Natural killer cell (primary cell): ENCODE measurements at places on chromosomes 11 and 22.

DNA sequence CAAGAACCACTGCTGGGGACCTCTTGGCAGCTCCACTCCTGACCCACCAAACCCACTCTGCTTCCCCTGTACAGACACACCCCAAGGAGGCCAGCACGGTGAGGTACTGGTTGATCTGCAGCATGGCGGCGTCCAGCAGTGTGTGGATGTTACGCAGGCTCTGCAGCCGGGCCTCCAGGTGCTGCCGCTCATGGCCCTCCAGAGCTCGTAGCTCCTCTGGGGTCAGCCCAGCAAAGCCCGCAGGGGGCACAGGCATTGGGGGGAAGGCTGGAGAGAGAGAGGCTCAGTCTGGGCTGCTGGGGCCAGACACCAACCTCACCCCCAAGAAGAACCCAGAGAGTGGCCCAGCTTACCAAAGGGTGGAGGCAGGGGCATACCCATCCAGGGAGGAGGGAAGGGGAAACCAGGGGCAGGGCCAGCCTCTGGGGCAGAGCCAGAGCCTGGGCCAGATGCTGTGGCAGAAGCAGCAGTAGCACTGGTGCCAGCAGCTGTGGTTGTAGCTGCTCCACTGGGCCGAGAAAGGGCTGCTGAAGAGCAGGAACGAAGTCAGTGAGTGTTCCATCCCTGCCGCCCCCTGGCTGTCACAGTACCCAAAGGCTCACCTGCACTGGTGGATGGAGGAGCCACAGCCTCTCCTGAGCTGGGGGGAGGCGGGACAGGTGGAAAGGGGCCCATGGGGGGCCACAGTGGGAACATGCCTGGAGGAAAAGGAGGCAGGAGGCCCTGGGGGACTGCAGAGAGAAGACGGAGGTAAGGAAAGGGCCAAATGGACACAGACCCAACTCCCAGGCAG, 4.5 kb downstream of the SYVN1 start:
- peaks cover 42% of the 10 kb centered on the region for H3K4me1 ChIP-seq
- H3K27me3 ChIP-seq: no peaks in the 10 kb centered on the region
- H3K36me3 ChIP-seq: peaks cover 76% of the 10 kb centered on the region
- no peak overlapping the region for H3K27ac ChIP-seq
- DNase-seq: peak; percentile 6
- H3K4me3 ChIP-seq: no peak overlapping the region

- H3K27ac ChIP-seq: no peak overlapping the region
- no peaks in the 10 kb centered on the region for H3K27me3 ChIP-seq
Measured at GRCh38 chr11:61775606-61776554, 16.5 kb downstream of the TMEM258 start.

DNA sequence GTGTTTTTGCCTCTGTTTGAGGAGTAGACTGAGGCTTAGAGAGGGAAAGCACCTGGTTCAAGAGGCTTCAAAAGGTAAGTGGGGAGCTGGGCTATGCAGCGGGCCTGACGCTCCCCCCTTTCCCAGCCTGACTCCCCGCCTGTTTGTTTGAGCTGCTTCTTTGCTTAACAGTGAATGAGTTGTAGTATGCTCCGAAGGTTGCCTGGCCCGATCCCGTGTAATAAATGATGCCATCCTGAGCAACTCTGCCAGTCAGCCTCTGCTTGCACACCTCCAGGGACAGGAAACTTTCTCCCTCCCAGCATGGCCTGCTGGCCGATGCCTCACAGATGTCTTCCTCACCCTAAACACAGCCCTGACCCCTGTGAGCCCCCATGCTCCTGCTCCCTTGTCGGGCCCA, 45.5 kb upstream of the TTLL12 start:
- H3K27ac ChIP-seq: no peak overlapping the region
- no peak for DNase-seq
- H3K4me3 ChIP-seq: no peak overlapping the region
- H3K4me1 ChIP-seq: peaks cover 7% of the 10 kb centered on the region
- no peaks in the 10 kb centered on the region for H3K27me3 ChIP-seq

GRCh38 chr11:127059286-127059685, 58.7 kb upstream of the KIRREL3 start:
- no peaks in the 10 kb centered on the region for H3K4me1 ChIP-seq
- H3K27me3 ChIP-seq: no peaks in the 10 kb centered on the region
- no peak overlapping the region for H3K4me3 ChIP-seq
- H3K36me3 ChIP-seq: no peaks in the 10 kb centered on the region
- no peak for DNase-seq
- no peak overlapping the region for H3K27ac ChIP-seq

GRCh38 chr11:119919656-119920055, 190.7 kb upstream of the NECTIN1 start:
- no peak overlapping the region for H3K4me3 ChIP-seq
- H3K36me3 ChIP-seq: no peaks in the 10 kb centered on the region
- H3K27ac ChIP-seq: no peak overlapping the region
- H3K27me3 ChIP-seq: peaks cover 6% of the 10 kb centered on the region
- H3K4me1 ChIP-seq: no peaks in the 10 kb centered on the region

GRCh38 chr11:84780689-84781293, 846.4 kb downstream of the DLG2 start:
- no peaks in the 10 kb centered on the region for H3K36me3 ChIP-seq
- H3K27me3 ChIP-seq: no peaks in the 10 kb centered on the region
- no peak for DNase-seq
- no peak overlapping the region for H3K4me3 ChIP-seq
- no peaks in the 10 kb centered on the region for H3K4me1 ChIP-seq

DNA sequence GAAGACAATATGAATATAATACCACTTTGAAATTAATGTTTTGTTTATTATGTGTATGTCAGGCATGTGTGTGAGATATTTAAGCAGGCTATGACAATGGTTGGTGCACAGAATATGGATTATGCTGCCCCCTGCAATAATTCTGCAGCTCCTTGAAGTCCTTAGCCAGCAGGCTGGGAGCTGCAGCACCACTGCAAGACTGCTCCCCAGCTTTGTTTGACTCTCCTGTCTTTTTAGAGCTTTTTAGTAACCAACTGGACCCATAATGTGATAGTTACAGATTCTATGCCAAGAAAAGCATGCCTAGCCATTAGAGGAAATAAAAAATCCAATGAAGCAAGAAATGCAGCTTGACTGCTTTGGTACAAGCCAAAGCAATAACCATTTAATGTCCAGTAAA, 535.1 kb downstream of the TMEM135 start:
- H3K4me3 ChIP-seq: no peak overlapping the region
- DNase-seq: no peak
- no peaks in the 10 kb centered on the region for H3K36me3 ChIP-seq
- H3K4me1 ChIP-seq: no peaks in the 10 kb centered on the region

DNA sequence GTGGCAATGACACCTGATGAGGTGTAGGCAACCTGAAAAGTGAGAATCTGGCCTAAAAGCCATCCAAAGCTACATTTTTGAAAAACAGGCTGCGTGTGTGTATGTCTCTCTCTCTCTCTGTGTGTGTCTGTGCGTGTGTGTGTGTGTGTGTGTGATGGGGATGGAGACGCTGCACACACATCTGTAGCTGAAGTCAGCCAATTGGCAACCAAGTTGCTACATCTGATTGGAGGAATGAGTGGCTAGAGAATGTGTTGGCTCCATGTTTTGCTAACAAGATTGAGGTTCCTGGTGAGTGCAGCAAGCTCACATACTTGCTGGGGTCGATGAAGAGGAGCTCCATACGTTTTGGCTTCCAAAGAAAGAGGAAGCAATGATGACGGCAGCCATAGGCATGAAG, 311.4 kb upstream of the NCAM1 start:
- H3K4me1 ChIP-seq: no peaks in the 10 kb centered on the region
- H3K36me3 ChIP-seq: no peaks in the 10 kb centered on the region
- no peaks in the 10 kb centered on the region for H3K27me3 ChIP-seq

DNA sequence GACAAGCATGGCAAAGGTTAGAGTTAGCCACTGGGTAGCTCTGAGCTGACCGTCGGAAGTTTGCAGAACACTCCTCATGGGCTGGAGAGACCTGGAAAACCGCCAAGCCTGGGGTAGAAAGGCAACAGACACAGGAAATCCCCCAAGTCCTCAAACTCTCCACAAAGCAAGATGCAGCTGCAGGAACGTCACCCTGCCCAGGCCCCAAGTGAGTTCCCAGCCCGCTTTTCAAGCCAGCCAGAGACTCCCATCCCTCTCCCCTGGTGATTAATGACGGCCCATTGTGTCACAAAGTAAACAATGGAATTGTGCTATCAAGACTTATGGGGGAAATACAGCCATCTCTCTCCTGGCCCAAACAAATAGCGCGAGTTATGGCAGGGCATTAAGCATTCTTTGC, 633.0 kb downstream of the TBC1D22A start:
- no peak overlapping the region for H3K4me3 ChIP-seq
- no peaks in the 10 kb centered on the region for H3K36me3 ChIP-seq

DNA sequence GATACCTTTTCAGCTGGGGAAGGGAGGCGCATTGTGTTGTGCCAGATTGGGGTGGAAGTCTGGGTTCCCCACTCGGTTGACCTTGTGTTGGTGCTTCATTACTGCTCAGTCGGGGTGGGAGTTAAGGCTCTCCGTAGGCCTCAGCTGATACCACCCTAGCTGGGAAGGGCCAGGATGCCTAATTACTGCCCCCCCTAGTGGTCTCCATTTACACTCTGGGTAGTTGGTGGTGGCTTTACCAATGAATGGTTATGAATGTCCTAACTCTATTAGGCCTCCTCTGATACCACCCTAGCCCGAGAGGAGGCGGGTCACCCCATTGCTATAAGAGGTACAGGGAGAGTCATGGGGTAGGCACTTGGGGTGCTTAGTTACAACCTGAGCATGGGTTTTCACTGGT, 27.5 kb upstream of the HIKESHI start:
- H3K36me3 ChIP-seq: peaks cover 53% of the 10 kb centered on the region
- no peak overlapping the region for H3K4me3 ChIP-seq
- no peak overlapping the region for H3K27ac ChIP-seq
- no peaks in the 10 kb centered on the region for H3K27me3 ChIP-seq

DNA sequence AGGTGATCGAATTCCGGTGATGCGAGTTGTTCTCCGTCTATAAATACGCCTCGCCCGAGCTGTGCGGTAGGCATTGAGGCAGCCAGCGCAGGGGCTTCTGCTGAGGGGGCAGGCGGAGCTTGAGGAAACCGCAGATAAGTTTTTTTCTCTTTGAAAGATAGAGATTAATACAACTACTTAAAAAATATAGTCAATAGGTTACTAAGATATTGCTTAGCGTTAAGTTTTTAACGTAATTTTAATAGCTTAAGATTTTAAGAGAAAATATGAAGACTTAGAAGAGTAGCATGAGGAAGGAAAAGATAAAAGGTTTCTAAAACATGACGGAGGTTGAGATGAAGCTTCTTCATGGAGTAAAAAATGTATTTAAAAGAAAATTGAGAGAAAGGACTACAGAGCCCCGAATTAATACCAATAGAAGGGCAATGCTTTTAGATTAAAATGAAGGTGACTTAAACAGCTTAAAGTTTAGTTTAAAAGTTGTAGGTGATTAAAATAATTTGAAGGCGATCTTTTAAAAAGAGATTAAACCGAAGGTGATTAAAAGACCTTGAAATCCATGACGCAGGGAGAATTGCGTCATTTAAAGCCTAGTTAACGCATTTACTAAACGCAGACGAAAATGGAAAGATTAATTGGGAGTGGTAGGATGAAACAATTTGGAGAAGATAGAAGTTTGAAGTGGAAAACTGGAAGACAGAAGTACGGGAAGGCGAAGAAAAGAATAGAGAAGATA, at the start of gene MALAT1:
MALAT1 (plus strand) TSS at position 69 of the 736 bp plus-strand sequence.
- H3K4me1 ChIP-seq: peaks cover 26% of the 10 kb centered on the region
- DNase-seq: peak; percentile 98
- H3K27ac ChIP-seq: peak within 1 kb of the TSS; percentile 96
- no peaks in the 10 kb centered on the region for H3K27me3 ChIP-seq
- peak within 1 kb of the TSS; percentile 75 for H3K4me3 ChIP-seq

- H3K36me3 ChIP-seq: peaks cover 2% of the 10 kb centered on the region
- peak; percentile 13 for DNase-seq
- H3K4me3 ChIP-seq: no peak overlapping the region
Measured at GRCh38 chr11:82995754-82996398, 75.8 kb downstream of the RAB30 start.

- H3K4me1 ChIP-seq: no peaks in the 10 kb centered on the region
- no peak overlapping the region for H3K4me3 ChIP-seq
- H3K27ac ChIP-seq: no peak overlapping the region
- H3K36me3 ChIP-seq: no peaks in the 10 kb centered on the region
Measured at GRCh38 chr11:10327254-10327653, 22.4 kb downstream of the ADM start.

- H3K4me1 ChIP-seq: peaks cover 24% of the 10 kb centered on the region
- H3K27me3 ChIP-seq: no peaks in the 10 kb centered on the region
- no peak overlapping the region for H3K27ac ChIP-seq
- no peaks in the 10 kb centered on the region for H3K36me3 ChIP-seq
- DNase-seq: no peak
- H3K4me3 ChIP-seq: no peak overlapping the region
Measured at GRCh38 chr11:47358731-47359051, 6.2 kb upstream of the MYBPC3 start.

DNA sequence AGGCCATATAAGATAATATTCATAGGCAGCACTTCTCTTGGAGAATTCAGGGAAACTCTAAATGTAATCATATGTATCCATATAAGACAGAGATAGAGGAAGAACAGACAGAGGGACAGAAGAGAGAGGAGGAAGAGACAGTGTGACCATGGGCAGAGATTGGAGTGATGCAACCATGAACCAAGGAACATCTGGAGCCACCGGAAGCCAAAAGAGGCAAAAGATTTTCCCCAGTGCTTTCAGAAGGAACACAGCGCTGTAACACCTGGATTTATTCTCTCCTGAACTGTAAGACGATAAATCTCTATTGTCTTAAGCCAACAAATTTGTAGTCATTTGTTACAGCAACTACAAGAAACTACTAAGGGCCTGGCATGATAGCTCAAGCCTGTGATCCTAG, 57.7 kb downstream of the GAB2 start:
- H3K4me1 ChIP-seq: no peaks in the 10 kb centered on the region
- no peak for DNase-seq
- H3K27ac ChIP-seq: no peak overlapping the region

GRCh38 chr11:60791153-60791933, 6.2 kb downstream of the MS4A10 start:
- no peaks in the 10 kb centered on the region for H3K36me3 ChIP-seq
- H3K4me1 ChIP-seq: no peaks in the 10 kb centered on the region
- DNase-seq: no peak
- no peak overlapping the region for H3K4me3 ChIP-seq
- H3K27me3 ChIP-seq: no peaks in the 10 kb centered on the region
- no peak overlapping the region for H3K27ac ChIP-seq

DNA sequence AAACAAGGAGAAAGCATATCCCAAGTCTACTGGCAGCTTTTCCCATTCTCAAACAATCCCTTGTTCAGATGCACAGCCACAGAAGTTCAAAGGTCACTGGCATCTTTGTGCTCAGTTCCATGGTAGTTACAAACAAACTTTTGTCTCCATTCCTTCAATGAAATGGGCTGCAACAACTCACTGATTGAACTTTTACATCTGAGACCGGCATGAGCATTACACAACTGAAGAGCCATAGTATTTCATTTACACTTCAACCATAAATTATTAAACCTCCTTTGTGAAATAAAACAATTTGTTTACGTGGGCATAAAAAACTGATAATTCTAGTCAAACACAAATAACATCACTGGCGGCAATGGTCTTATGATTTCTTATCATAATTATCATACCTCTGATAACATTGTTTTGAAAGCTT, 67.8 kb upstream of the ARHGAP32 start:
- no peaks in the 10 kb centered on the region for H3K27me3 ChIP-seq
- H3K4me3 ChIP-seq: no peak overlapping the region
- DNase-seq: no peak
- no peaks in the 10 kb centered on the region for H3K4me1 ChIP-seq

GRCh38 chr11:69635195-69635594, 5.8 kb upstream of the CCND1 start:
- H3K27ac ChIP-seq: no peak overlapping the region
- no peak overlapping the region for H3K4me3 ChIP-seq
- no peak for DNase-seq
- no peaks in the 10 kb centered on the region for H3K36me3 ChIP-seq
- H3K27me3 ChIP-seq: peaks cover 40% of the 10 kb centered on the region
- H3K4me1 ChIP-seq: peaks cover 28% of the 10 kb centered on the region

- no peaks in the 10 kb centered on the region for H3K4me1 ChIP-seq
- no peak overlapping the region for H3K27ac ChIP-seq
- no peaks in the 10 kb centered on the region for H3K27me3 ChIP-seq
- H3K4me3 ChIP-seq: no peak overlapping the region
- H3K36me3 ChIP-seq: no peaks in the 10 kb centered on the region
Measured at GRCh38 chr22:47129902-47130635, 367.6 kb downstream of the TBC1D22A start.
